Stimulated activated CD8-positive, alpha-beta memory T cell treated with anti-CD3 and anti-CD28 coated beads, Interleukin-7, amount 100 ng/mL, for 48 hours (primary cell): ENCODE measurements at places on chromosomes 4 and X.

DNA sequence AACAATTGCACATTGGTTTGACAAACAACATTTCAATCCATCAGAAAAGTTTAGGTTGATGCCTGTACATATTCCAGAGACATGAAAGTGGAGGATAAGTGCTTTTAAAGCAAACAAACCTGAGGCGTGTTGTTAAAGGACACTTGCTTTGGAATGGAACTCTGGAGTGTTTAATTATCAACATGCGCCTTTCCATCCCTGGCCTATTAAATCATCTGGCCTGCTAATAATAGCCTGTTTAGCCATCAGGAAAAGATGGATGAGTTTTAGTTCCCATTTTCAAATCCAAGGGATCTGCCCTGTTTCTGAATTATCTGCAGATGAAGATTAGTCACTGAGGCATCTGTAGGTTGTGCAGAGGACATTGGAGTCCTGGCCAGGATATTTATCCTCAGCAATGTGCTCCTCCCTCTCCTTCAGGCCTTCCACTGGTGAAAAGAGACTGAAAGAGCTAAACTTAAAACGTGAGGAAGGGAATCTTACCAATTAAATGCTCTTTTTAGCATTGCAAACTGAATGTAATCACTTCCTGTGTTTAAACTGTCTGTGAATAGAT is 388.9 kb downstream of the PPARGC1A start:
- no peak for DNase-seq

DNA sequence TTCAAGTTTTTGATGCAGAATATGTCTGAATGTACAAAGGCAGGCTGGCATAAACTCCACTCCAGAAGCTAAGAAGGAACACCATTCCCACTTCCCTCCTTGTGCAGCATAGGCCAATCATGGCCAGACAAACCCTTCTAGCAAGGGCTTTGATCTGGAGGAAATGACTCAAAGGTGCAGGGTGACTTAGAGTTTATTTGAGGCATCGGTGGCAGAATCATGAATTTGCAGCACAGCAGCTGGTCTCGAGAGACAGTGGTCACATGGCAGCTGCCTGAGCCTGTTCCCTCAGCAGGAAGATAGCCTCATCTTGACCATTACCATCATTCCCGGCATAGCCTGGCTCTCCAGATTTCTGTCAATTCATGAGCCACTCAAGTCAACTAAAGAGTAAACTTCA is 154.5 kb downstream of the ATP10D start:
- DNase-seq, result no peak

DNA sequence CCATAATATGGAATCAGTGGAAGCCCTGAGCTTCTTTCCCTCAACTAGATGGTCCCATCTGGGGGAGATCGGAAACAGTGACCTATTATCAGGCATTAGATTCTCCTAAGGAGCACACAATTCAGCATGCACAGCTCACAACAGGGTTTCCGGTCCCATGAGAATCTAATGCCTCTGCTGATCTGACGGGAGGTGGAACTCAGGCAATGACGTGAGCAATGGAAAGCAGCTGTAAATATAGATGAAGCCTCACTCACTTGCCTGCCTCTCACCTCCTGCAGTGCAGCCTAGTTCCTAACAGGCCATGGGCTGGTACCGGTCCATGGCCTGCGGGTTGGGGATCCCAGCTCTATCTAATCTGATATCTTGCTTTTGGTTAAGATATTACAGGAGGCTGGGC is 88.9 kb downstream of the COX7B2 start:
- DNase-seq, result no peak

DNA sequence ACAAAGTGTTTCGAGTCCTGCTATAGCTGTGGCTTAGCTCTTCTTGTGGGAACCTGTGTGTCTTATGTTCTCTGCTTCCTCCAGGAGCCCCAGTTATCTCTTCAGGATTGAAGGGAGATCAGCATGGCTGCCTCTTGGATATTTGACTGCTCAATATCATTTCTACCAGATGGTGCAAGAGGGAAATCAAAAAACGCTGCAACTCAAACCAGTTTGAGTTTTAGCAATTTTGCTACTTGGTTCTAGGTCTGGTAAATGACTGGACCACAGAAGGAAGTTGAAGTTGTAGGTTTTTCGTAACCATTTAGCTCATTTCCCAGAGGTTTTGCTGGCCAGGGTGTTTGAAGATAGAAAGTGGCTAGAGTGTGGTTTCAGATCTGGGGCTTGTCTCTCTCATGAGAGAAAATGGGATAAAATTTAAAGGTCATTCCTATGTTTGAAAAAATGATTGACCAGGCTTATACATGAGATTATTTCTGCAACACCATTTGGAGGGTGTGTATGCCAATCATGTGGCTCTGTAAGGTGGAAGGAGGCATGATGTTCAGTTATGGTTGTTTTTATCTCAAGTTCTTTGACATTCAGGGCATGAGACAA is 210.4 kb downstream of the SPRY1 start:
- no peak for DNase-seq

GRCh38 chrX:71618303-71618721 is at the start of gene CXCR3:
Gene CXCR3 (minus strand): TSS chrX:71618511. CDS start chrX:71618449, 62 bp downstream.
- DNase-seq, result peak; percentile 81

DNA sequence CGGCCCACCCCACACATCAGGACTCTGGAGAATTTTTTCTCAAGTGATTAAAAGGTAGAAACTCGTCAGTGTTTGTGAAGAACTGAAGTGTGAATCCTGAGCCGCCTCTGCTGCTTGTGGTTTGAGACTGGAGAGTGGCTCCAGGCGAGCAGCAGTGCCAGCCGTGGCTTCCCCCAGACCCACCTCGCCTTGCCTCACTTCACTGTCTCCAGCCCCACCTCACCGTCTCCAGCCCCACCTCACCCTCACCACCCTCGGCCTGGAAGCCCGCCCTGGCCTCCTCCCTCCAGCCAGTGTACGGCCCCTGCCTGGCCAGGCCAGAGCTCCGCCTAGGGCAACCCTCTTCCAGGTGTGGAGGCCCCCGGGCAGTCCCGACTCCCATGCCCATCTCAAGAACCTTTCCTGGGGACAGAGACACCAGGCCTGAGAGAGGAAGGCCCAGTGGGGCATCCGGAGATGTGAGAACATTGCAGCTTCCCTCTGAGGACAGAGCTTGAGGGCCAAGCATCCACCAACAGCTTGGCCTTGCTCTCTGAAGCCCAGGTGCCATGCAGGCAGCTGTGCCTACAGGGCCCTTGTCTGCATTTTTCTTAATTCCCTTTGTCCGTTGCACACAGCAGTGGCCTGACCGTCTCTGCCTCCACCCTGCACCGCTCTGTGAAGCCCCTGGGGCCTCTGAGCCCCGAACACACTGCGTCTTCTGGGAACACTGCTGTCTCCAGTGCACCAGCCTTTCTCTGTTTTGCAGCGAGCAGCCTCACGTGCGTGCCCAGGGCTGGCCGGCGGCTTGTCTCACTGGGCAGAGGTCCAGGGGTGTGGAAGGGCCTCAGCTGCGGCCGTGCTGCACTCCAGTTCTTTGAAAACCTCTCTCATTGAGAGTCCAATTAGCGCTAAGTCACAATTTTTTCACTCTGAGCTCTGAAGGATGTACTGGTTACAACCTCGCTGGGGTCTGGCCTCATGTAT is 13.8 kb downstream of the SH3BP2 start:
- no peak for DNase-seq

GRCh38 chr4:113708250-113708649 is 53.3 kb downstream of the CAMK2D start:
- DNase-seq, result no peak

GRCh38 chr4:151215295-151215694 is 61.7 kb upstream of the PRSS48 start:
- no peak for DNase-seq

DNA sequence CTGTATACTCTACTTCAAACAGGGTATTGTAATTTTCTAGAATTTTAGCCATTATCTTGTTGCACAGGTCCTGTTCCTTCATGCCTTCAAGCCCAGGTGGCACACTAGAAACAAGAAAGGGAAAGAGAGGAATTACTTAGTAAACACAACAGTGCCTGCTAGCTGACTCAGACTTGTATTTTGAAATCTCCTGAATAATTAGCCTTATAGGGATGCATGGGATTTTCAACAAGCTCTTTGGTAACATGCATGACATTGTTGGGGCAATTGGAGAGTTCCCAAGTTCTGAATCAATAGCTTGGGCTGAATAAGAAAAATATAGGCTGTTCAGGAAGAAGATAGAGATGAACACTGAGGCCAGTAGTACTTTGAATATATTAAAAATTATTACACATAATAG is 118.8 kb downstream of the FAM13A start:
- no peak for DNase-seq
